ENCODE measurements at places on chromosomes 6 and 20. TPM values are rescaled to one million over a fixed set of nuclear protein-coding genes. Genes with fewer than 3 reads are reported as not detected.

The ZNF311 gene
- 0.08 TPM for total RNA-seq

The PTPRK gene
- 27.9 TPM for total RNA-seq

The IL17A gene
- not detected for total RNA-seq

DNA sequence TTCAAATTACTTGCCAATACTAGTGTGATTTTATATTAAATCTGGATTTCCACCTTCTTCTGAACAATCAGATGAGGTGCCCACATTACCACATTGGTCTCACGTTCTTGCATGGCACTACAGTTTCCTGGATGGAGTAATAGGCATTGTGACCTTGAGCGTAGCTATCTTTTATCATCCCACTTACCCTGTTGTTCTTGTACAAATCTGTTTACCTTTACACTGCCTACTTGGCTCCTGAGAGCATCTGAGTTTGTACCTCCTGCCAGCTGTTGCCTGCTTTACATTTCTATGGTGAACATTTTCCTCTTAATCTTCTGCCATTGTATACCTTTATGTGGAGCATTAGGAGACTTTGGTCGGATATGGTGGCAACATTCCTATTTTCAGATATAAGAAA is 90.7 kb downstream of the AKAP7 start:
- DNase-seq: no peak

DNA sequence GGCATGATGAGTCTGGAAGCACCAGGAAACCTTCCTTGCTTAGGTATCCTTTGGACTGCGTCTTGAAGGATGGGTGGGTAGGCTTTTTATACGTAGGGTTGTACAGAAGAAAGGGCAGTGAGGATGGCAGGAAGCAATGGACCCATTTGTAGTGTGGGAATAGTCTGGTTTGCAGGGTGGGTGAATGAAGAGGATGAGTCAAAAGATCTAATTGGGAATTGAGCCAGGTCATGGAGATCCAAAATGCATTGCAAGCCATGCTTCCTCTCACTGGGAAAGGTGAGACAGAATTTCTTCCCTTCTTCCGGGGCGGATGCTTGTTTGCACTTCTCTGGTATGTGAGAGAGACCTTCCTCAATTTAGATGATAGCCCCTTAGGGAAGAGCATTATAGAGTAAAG is 10.1 kb upstream of the BTBD3 start:
- no peak for DNase-seq

DNA sequence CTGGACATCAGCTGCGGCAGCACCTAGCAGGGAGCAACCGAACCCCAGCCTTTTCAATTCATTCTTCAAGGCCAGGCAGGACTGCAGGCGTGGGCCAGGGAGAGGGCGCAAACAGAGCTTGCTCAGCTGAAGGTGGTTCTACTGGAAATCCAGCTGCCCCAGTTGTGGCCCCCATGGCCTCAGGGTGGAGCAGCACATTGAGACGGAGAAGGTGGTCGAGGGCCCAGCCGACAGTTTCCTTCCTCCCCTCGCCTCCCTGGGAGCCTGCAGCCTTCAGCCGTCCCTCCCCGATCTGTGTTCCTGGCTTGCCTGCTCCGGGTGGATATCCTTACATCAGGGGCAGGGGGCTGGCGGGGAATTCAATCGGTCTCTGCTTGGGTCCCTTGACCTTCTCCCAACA is 217.8 kb downstream of the ANKRD60 start:
- DNase-seq: no peak

- no peak for DNase-seq
Observed at GRCh38 chr20:753897-754635, 14.2 kb downstream of the SLC52A3 start.

DNA sequence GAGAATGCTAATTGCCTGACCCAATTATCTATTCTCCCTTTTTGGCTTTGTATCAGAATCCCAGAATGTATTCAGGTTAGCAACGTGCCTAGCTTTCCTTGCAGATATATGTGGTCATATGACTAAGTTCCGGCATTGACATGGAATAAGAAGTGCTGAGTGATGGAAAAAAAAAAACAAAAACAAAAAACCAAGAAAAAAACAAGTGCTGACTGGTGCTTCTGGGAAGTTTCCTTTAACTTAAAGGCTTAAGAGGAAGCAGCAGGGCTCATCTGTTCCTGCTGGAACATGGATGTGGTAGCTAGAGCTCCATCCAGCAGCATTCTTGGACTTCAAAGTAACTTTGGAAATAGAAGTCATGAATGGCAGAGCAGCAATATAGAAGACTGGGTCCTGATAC is 10.4 kb upstream of the RPF2 start:
- DNase-seq: no peak
